ENCODE measurements at places on chromosomes 7 and 10. TPM values are rescaled to one million over a fixed set of nuclear protein-coding genes. Genes with fewer than 3 reads are reported as not detected.

DNA sequence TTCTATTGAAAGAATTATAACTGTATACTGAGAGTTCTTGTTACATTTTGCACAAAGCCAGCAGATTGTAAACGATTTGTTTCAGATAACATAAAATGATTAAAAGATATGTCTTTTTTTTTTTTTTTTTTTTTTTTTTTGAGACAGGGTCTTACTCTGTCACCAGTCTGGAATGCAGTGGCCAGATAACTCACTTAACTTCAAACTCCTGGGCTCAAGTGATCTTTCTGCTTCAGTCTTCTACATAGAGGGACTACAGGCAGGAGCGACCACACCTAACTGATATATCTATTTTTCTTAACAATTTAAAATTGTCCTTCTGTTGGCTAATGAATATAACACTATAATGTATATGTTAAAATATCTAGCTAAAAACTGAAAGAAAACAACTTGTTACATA, 317.3 kb upstream of the CACNA2D1 start:
- H3K4me3 ChIP-seq, result no peak overlapping the region
- no peak overlapping the region for H3K27ac ChIP-seq
- DNase-seq, result no peak

PTF1A gene
- total RNA-seq, result not detected

PCLO gene
- total RNA-seq, result 3.8 TPM

FAM25C gene
- total RNA-seq, result not detected

FGFBP3 gene
- 0.69 TPM for total RNA-seq
